ENCODE measurements at places on chromosomes 12 and 14.

DNA sequence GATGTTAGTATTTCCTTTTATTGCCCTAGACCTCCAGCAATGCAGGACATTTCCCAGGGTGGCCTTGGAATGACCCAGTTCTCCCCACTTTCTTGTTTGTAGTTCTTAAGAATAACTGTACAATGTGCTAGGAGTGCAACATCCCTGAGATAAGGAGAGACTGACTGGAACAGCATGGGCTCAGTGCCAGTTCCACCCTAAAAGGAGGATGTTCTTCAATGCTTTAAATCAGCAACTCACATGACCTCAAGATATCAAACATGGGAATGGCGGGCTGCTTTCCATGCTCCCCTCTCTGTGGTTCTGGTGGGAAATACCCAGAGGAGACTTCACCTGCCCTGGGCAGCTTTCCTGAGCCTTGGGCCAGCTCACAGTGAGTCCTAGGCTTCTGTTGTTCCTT is 766.9 kb upstream of the FBXO33 start:
- DNase-seq, result no peak

GRCh38 chr14:67710209-67710608 is 8.5 kb downstream of the RDH12 start:
- DNase-seq, result no peak

GRCh38 chr14:69288956-69289705 is 29.2 kb downstream of the GALNT16 start:
- no peak for DNase-seq

DNA sequence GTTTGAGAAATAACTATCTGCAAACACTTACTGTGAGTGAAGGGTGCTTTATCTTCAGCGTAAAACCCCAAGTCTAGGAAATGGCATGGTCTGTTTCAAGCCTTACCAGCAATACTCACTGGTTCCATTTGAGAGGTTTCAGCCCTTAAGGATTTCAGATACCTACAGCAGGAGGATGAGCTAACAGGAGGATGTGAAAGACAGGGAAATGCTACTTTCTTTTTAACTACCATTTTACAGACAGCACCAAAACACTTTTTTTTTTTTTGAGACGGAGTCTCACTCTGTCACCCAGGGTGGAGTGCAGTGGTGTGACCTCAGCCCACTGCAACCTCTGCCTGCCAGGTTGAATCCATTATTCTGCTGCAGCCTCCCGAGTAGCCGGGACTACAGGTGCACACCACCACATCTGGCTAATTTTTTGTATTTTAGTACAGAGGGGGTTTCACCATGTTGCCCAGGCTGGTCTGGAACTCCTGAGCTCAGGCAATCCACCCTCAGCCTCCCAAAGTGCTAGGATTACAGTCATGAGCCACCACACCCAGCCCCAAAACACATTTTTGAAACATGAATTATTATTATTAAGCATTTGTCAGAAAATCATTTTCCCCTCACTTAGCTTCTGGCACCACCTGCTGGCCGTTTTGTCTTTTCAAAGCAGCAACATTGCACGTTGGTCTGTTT is 4.6 kb downstream of the MTRFR start:
- DNase-seq, result peak; percentile 38

DNA sequence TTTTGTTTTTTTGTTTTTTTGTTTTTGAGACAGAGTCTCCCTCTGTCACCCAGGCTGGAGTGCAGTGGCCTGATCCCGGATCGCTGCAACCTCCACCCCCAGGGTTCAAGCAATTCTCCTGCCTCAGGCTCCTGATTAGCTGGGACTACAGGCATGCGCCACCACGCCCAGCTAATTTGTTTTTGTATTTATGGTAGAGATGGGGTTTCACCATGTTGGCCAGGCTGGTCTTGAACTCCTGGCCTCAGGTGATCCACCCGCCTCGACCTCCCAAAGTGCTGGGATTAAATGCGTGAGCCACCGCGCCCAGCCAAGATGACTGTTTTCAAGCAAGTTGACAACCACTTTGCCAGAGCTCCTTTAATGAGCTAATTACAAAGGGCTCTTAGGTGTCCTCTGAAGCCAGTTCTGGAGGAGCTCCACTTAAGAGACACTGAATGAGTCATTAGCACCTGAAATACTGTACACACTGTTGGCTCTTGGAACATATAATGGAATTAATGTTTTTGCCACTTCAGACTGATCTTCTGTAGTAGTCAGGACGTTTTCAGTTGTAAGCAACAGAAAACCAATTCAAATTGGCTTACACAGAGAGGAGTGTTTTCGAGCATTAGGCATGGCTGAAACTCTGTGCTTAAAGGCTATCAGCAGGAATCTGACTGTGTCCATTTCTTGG is 55.4 kb upstream of the MED13L start:
- DNase-seq, result no peak

DNA sequence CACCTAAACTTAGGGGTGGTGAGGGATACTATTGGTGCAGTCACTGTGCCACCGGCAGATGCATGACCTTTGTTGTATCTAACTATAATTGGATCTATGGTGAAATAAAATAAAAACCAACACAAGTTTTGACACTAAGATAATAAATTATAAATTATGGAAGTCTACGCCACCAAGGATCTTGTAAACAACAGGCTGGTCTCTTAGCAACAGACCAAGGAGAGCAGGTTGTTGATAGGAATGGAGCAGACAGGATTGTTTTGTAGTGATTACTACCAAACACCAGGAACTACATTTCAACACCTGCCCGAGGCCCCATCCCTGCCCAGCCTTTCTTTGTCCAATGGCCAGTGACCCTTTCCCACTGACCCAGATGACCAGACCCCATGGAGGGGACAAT is 1178.0 kb downstream of the VRK1 start:
- DNase-seq, result no peak

DNA sequence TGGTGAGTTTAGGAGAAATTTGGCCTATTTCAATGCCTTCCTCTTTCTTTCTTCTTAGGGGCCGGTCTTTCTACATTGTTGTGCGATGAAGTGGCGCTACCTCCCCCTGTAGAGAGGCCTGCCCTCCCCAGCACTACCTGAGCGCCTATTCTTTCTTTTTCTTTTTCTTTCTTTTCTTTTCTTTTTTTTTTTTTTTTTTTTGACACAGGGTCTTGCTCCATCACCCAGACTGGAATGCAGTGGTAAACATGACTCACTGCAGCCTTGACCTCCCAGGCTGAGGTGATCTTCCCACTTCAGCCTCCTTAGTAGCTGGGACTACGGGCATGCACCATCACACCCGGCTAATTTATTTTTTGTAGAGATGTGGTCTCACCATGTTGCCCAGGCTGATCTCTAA is 136.1 kb upstream of the MAX start:
- DNase-seq, result no peak

DNA sequence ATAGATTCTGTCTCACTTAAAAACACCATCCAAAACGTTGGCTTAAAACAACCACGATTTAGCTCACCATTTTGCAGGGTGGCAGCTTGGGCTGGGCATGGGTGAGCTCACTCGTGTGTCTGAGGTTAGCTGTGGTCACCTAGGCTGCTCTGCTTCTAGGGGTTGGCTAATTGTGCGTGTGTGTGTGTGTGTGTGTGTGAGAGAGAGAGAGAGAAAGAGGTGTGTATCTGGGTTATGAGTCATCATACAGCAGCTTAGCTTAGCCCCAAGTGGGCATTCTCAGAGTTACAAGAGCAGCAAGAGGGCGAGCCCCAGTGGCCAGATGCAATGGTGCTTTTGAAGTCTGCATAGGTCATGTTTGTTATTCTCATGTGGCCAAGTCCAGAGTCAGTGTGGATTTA is 6.0 kb downstream of the FBXW8 start:
- peak; percentile 56 for DNase-seq

GRCh38 chr12:111203446-111203845 is 165.4 kb downstream of the PHETA1 start:
- DNase-seq, result no peak

DNA sequence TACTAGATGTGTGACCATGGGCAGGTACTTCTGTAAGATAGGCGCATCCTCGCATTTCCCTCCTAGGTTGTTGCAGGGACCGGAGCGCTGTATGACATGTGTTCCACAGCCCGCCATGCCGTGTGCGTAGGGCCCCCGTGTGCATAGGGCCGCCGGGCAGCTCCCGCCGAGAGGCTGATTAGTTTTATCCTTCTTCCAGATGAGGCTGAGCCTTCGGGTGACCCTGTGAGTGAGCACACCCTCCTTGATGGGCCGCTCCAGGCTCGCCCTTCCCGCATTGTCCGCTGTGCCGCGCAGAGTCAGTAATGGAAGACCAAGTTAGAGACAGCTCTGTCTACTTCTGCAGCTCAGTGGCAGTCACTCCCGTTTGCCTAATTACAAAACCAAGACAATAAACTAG is 72.9 kb upstream of the DYNC1H1 start:
- no peak for DNase-seq

- no peak for DNase-seq
These were observed 18.3 kb downstream of the GPR132 start for GRCh38 chr14:105046891-105047282.

- no peak for DNase-seq
These were observed 48.2 kb upstream of the MAP3K9 start for GRCh38 chr14:70857496-70857890.

GRCh38 chr12:64992641-64993040 is 128.5 kb downstream of the WIF1 start:
- DNase-seq, result no peak

DNA sequence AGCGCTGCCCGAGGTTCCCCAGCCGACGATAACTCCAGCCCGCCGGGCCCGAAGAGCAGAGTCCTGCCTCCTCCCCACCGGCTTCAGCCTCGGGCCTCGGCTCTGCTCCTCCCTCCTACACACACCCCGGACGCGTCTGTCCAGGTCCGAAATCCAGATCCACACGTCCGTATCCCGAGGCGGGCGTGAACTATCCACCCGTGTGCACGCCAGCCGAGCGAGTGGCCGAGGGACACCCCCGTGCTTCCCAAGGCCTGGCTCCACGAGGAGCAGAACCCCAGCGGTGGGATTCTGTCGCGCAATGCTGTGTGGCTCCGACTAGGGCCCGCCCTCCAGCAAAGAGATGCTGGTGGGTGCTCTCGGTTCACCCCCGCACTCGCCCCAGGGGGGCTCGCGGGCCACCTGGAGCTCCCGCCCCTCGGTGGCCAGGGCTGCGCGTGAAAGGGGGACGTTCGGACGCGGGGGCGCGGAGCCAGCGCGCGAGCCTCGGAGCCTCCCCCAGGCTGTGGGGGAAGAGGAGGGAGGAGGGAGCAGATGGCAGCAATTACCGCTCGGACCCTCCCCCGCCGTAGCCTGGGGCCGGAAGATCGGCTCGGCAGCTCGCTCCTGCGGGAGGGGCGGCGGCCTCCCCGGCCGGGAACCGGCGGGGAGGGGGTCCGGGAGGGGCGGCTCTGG is 18.9 kb upstream of the ANKRD33 start:
- no peak for DNase-seq

DNA sequence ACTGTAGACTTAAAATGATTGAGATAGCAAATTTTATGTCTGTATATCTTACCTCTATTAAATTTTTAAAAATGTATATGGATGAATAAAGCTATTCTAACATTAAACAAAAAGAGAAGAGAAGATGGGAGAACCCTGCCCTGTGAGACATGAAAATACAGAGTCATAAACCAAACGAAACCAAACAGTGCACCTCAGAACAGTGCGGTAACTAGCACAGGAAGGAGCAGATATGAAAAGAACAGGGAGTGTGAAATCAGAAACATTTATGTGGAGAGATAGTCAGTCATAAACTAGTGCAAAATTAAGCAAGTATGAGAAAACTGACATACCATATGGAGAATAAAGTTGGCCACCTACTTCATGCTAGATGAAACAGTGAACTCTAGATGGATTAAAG is 135.1 kb downstream of the ERC1 start:
- peak; percentile 4 for DNase-seq

- peak; percentile 29 for DNase-seq
These were observed 3.4 kb downstream of the APOLD1 start for GRCh38 chr12:12788675-12789368.

GRCh38 chr14:71524320-71524982 is 407.8 kb upstream of the RGS6 start:
- DNase-seq, result no peak

- DNase-seq, result peak; percentile 35
These were observed 560 bp downstream of the LGALS3 start for GRCh38 chr14:55129428-55130195.

GRCh38 chr14:40859055-40859454 is 747.6 kb upstream of the LRFN5 start:
- no peak for DNase-seq

- DNase-seq, result no peak
These were observed 2.0 kb downstream of the RMST start for GRCh38 chr12:97464385-97465321.

DNA sequence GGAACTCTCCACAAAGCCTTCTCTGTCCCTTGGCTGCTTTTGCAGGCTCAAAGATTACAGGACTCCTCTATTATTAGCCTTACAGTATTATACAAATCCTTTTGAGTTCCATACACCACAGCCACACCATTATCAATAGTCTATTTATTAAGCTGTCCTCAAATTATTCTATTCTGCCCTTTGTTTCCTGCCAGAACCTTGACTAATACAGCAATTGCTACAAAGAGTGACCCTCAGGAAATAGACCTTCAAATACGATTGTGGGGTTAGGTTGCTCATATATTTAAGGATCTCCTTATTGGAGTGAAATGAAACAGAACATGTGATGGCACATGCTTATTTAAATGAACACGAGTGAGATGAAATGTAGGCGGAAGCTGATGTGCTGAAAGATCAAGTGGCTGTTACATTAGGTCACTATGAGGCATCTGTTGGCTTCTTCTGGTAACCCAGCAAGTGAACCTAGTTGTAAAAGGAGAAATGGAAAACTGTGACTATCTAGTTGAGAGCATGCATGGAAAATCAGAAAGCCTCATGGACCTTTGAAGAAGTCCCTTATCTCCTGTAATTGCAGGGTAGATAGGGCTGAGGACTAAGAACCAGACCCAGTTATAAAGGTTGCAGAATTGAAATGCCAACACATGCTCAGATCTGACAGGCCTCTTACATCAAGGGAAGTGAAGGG is 75.5 kb downstream of the AVPR1A start:
- DNase-seq, result no peak

- no peak for DNase-seq
These were observed 82.6 kb upstream of the SLC38A4 start for GRCh38 chr12:46908236-46908935.

DNA sequence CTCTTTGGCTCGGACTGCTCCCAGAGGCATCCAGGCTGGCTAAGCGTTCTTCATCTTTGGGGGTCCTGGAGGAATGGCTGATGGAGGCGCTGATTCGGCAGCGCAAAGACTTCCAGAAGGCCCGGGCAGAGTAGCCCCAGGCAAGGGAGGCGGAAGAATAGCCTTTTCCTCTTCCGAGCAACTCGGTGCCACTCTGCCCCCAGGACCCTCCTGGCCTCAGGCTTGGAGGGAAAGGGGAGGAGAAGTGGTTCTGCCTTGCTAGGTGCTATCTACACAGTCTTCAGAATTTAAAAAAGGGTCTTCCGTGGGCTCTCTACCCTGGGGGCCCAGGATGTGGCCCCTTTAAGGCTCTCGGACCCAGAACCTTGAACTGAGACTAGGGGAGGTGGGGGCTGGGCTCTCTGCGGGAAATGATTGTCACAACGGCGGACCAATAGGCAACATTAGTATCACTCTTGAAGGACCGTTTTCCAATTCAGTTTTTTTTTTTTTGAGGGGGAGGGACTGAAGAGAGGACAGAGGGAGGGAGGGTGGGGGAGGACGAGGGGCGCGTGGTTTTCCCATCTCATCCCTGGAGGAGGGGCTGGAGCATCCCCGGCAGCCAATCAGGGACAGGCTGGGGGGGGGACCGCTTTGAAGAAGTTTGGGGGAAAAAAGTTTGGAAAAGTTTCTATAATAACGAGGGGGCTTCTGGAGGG is at the start of gene NFATC4:
TSS of gene NFATC4 (plus strand) at position 671 of the 698 bp plus-strand sequence. CDS start 157 bp downstream, outside the sequence.
- DNase-seq, result no peak
